Lower lobe of right lung (tissue), 2 donors: ENCODE measurements at places on chromosomes 11 and 22. TPM values are rescaled to one million over a fixed set of nuclear protein-coding genes. Genes with fewer than 3 reads are reported as not detected.

DNA sequence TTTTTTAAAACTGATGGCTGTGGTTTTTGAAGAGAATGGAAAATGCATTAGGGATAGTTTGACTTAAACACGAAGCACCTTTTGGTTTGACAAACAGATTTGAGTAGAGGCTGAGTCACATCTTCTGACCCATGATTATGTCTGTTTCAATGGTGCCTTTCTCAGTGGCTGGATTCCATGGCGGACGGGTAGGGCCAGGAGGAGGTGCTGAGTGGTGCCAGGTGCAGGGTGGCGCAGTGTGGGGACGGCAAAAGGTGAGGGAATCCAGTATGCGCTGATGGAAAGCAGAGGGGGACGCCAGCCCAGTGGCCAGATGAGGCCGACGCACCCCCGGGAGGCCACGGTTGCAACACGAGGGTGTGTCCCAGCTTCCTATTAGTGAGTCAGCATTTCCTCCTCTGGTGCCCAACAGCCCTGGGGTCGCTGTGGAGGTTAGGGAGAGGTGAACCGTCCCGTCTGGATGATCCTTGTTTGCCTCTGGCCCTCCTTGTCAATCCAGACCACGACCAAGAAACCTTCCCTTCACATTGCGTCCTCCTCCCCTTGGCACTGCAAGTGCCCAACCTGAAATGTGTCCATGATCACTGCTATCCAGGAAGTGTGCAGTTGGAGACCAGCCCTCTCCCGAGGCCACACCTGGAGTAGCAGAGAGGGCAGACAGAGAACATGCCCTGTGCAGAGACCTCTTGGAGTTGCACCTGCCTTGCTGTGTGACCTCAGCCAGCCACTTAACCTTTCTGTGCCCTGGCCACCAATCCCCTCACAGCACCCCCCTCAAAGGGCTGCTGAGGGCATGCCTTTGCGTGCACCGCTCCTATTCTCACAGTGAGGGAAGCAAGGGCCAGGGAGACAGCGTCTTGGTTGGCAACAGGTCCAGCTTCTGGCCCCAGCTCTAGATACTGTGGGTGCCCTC is 32.5 kb upstream of the ATXN10 start:
- H3K27me3 ChIP-seq, result peaks cover 18% of the 10 kb centered on the region
- H3K27ac ChIP-seq, result peak overlapping the region; percentile 14
- DNase-seq, result peak; percentile 75
- peaks cover 17% of the 10 kb centered on the region for H3K4me1 ChIP-seq
- H3K36me3 ChIP-seq, result no peaks in the 10 kb centered on the region

The TCN1 gene
- 1.7 TPM for total RNA-seq

- H3K36me3 ChIP-seq, result peaks cover 20% of the 10 kb centered on the region
- H3K27ac ChIP-seq, result no peak overlapping the region
- DNase-seq, result no peak
- H3K4me3 ChIP-seq, result no peak overlapping the region
- no peaks in the 10 kb centered on the region for H3K4me1 ChIP-seq
- H3K27me3 ChIP-seq, result no peaks in the 10 kb centered on the region
Observed at GRCh38 chr11:77322926-77323590, 21.6 kb upstream of the GDPD4 start.

The ANO5 gene
- 4.8 TPM for total RNA-seq

DNA sequence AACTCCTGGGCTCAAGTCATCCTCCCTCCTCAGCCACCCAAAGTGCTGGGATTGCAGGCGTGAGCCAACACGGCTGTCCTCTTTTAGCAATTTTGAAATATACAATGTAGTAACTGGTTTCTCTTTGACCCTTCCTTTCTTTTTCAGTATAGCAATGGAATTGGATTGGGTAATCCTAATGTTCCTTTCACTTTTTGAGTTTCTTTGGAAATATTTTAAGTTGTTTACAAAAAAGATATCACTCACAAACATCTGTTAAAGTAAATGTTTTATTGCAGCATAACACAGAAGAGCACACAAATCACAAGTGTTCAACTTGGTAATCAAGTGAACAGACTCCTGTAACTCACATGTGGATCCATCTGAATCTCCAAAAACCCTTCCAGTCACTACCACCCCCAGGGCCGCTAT is 44.6 kb upstream of the EP300 start:
- H3K36me3 ChIP-seq, result no peaks in the 10 kb centered on the region
- H3K27ac ChIP-seq, result peak overlapping the region; percentile 66
- peaks cover 15% of the 10 kb centered on the region for H3K4me1 ChIP-seq
- no peak for DNase-seq
- no peak overlapping the region for H3K4me3 ChIP-seq

DNA sequence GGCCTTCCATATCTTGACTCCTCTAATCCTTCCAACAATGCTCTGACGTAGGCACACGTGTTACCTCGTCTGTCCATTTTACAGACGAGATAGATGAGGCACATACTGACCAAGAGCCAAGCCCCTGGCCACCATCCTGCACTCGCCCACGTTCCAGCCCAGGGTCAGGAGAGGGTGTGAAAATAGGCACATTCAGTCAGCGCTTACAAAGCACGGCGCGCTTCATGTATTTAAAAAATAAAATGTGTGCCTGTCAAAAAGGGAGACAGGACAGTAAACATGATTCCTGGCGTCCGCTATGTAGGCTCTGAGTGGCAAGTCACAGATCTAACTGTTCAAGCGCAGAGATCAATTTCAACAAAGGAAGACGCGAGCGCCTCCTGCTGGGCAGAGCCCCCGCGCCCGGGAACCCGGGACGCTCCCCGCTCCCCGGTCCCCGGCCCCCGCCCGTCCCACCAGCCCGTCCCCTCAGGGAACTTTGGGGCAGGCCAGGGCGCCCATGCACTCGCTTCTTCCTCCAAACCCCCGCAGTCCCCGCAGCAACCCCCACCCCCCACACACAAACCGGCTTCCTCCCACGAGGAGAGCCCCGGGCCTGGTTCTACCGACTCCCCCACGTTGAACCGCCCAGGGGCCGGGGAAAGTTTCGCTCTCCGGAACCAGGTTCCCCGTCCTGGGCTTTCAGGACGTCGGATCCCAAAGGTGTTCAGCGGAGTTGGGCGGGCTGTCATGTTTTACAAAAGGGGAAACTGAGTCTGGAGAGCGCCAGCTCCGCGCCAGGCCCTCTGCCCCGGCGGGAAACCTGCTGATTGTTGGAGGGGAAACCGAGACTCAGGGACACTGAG is 10.4 kb upstream of the C1QTNF6 start:
- H3K4me3 ChIP-seq, result peak overlapping the region; percentile 78
- peaks cover 38% of the 10 kb centered on the region for H3K4me1 ChIP-seq
- H3K36me3 ChIP-seq, result no peaks in the 10 kb centered on the region
- no peaks in the 10 kb centered on the region for H3K27me3 ChIP-seq
- H3K27ac ChIP-seq, result peak overlapping the region; percentile 91
- DNase-seq, result peak; percentile 90

The PIWIL4 gene
- total RNA-seq, result 1.9 TPM

DNA sequence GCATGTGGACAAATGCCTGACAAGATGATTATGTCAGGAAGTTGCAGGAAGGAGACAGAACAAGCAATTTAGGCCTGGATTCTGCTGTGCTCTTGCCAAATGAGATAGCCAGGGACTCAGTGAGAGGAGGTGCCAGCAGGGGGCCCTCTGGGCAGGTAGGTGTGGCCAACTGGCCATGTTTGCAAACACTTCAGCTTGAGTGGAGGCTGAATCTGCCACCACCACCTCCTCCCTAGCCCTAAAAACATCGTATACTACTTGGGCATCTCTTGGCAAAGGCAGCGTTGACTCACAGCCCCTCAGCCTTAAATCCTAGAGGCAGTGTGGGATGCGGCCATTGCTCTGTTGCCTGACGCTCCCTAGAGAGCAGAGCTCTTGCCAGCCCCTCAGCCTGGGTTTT is 95.1 kb upstream of the PLET1 start:
- peaks cover 4% of the 10 kb centered on the region for H3K4me1 ChIP-seq
- no peak overlapping the region for H3K27ac ChIP-seq
- H3K4me3 ChIP-seq, result no peak overlapping the region

The MMP13 gene
- not detected for total RNA-seq

GRCh38 chr11:1401656-1402221 is 12.0 kb downstream of the BRSK2 start:
- no peaks in the 10 kb centered on the region for H3K4me1 ChIP-seq
- H3K36me3 ChIP-seq, result no peaks in the 10 kb centered on the region
- DNase-seq, result peak; percentile 72
- H3K4me3 ChIP-seq, result no peak overlapping the region
- peaks cover 51% of the 10 kb centered on the region for H3K27me3 ChIP-seq
